ENCODE measurements at places on chromosomes 12 and 14.

GRCh38 chr14:92673601-92674150 is 74.8 kb downstream of the LGMN start:
- peaks cover 8% of the 10 kb centered on the region for H3K36me3 ChIP-seq
- H3K4me1 ChIP-seq: peaks cover 3% of the 10 kb centered on the region
- H3K27me3 ChIP-seq: no peaks in the 10 kb centered on the region
- no peak overlapping the region for H3K4me3 ChIP-seq
- DNase-seq: no peak
- H3K27ac ChIP-seq: no peak overlapping the region

GRCh38 chr12:75862692-75863471 is 168.7 kb downstream of the PHLDA1 start:
- no peak for DNase-seq
- no peak overlapping the region for H3K27ac ChIP-seq
- no peaks in the 10 kb centered on the region for H3K36me3 ChIP-seq
- H3K4me3 ChIP-seq: no peak overlapping the region
- no peaks in the 10 kb centered on the region for H3K4me1 ChIP-seq
- H3K27me3 ChIP-seq: no peaks in the 10 kb centered on the region

- no peaks in the 10 kb centered on the region for H3K36me3 ChIP-seq
- no peaks in the 10 kb centered on the region for H3K4me1 ChIP-seq
- no peak overlapping the region for H3K4me3 ChIP-seq
- no peak for DNase-seq
- H3K27me3 ChIP-seq: no peaks in the 10 kb centered on the region
- H3K27ac ChIP-seq: no peak overlapping the region
Measured at GRCh38 chr14:78202163-78202562, 32.0 kb downstream of the NRXN3 start.

DNA sequence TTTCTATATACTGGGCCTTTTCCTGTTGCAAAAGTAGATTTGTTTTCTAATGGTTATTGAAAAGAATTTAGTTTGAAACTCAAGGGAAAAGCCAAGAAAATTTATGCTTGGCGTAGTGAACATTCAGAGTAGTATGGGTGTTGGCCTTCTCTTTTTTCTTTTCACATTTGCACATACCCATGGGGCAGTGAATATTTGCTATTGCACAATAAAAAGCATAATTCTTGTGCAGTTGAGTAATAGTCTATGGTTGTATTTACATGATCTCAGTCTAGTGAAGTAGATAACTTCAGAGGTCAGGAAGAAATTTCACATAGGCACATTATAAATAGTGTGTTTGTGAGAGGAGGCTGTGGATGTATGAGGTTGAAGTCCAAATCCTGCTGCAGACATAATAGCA is 158.1 kb downstream of the FLRT2 start:
- H3K36me3 ChIP-seq: no peaks in the 10 kb centered on the region
- H3K4me1 ChIP-seq: no peaks in the 10 kb centered on the region
- H3K27ac ChIP-seq: no peak overlapping the region
- no peaks in the 10 kb centered on the region for H3K27me3 ChIP-seq
- H3K4me3 ChIP-seq: no peak overlapping the region
- no peak for DNase-seq

DNA sequence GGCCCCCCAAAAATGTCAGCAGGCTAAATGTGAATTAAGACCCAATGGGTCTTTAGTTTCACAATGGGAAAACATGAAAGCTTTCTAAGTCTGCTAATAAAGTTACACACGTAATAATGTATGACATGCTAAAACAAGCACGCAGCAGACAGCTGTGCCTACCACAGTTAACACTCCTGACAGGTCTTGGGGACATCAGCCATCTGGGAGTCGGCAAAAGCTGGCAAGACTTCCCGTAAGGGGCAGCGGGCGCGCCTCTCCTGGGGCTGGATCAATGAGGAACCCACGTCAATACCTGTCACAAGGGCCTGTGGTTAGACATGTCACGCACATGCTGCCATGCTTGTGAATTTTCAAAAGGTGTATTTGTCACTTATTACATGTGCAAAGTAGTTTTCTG is 45.0 kb downstream of the ACTN1 start:
- no peak overlapping the region for H3K4me3 ChIP-seq
- no peaks in the 10 kb centered on the region for H3K27me3 ChIP-seq
- no peaks in the 10 kb centered on the region for H3K36me3 ChIP-seq
- peaks cover 49% of the 10 kb centered on the region for H3K4me1 ChIP-seq

- no peak overlapping the region for H3K4me3 ChIP-seq
- H3K4me1 ChIP-seq: no peaks in the 10 kb centered on the region
- H3K36me3 ChIP-seq: no peaks in the 10 kb centered on the region
Measured at GRCh38 chr14:69941768-69942742, 62.8 kb downstream of the SMOC1 start.

DNA sequence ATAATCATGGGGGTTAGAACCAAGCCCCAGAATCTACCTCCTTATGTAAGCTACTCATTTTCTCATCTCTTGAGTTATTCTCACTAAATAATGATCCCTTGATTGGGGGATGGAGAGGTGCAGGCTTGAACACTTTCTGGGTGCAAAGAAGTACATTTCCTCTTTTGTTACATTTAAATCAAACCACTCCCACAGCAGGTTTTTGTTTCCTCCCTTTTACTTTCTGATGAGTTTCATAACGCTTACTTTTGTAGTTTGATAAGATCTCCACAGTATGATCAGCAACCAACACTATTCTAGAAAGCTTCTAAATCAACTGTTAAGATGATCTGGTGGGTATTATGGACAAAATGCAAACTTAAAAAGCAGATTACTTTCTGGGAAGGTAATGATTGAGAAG is 20.5 kb downstream of the VCPKMT start:
- no peak for DNase-seq
- no peak overlapping the region for H3K4me3 ChIP-seq
- H3K27ac ChIP-seq: no peak overlapping the region
- H3K27me3 ChIP-seq: no peaks in the 10 kb centered on the region
- H3K4me1 ChIP-seq: no peaks in the 10 kb centered on the region

DNA sequence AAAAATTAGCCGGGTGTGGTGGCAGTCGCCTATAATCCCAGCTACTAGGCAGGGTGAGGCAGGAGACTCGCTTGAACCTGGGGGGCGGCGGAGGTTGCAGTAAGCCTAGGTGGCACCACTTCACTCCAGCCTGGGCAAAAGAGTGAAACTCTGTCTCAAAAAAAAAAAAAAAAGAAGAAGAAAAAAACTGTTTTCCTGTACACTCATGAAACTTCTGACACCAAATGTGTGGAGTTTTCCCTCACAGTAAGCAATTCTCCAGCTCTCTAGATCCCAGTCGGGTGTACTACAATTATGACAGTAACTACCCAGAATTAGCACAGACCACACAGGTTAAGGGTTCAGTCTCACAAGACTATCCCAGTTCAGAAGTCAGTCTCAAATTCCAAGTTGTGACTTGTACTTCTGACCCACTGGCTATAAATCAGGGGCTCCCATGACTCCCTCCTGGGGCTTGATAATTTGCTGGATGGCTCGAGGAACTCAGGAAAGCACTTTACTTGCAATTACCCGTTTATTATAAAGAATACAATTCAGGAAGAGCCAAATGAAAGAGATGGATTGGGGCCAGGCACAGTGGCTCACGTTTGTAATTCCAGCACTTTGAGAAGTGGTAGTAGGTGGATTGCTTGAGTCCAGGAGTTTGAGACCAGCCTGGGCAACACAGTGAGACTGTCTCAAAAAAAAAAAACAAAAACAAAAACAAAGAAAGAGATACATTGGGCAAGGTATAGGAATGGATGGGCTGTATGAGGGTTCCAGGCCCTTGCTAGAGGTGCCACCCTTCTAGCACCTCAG is 12.4 kb upstream of the ARF6 start:
- H3K27ac ChIP-seq: no peak overlapping the region
- no peak for DNase-seq
- H3K4me3 ChIP-seq: no peak overlapping the region
- no peaks in the 10 kb centered on the region for H3K27me3 ChIP-seq
- no peaks in the 10 kb centered on the region for H3K36me3 ChIP-seq
- no peaks in the 10 kb centered on the region for H3K4me1 ChIP-seq

GRCh38 chr12:117662220-117662619 is 300.8 kb upstream of the NOS1 start:
- no peaks in the 10 kb centered on the region for H3K36me3 ChIP-seq
- no peak for DNase-seq
- no peak overlapping the region for H3K4me3 ChIP-seq
- no peak overlapping the region for H3K27ac ChIP-seq
- H3K4me1 ChIP-seq: no peaks in the 10 kb centered on the region

Data from heart left ventricle (tissue), 16 donors.